ENCODE measurements at places on chromosomes 2 and 18. TPM values are rescaled to one million over a fixed set of nuclear protein-coding genes. Genes with fewer than 3 reads are reported as not detected.

The GPR155 gene
- 2.8 TPM for total RNA-seq

The PROKR1 gene
- total RNA-seq, result not detected

The FOXI3 gene
- total RNA-seq, result not detected

The AKAIN1 gene
- total RNA-seq, result not detected

The CXCR1 gene
- total RNA-seq, result not detected

The DLX2 gene
- not detected for total RNA-seq

The EGR4 gene
- not detected for total RNA-seq

The PLGLB2 gene
- 0.65 TPM for total RNA-seq

The MBOAT2 gene
- 20.0 TPM for total RNA-seq

The SIX3 gene
- total RNA-seq, result not detected

The STK25 gene
- 519 TPM for total RNA-seq
